ENCODE measurements at places on chromosomes 12 and 14.
A peak's percentile ranks its signal among the peaks of the same experiment; 100 is the strongest.

DNA sequence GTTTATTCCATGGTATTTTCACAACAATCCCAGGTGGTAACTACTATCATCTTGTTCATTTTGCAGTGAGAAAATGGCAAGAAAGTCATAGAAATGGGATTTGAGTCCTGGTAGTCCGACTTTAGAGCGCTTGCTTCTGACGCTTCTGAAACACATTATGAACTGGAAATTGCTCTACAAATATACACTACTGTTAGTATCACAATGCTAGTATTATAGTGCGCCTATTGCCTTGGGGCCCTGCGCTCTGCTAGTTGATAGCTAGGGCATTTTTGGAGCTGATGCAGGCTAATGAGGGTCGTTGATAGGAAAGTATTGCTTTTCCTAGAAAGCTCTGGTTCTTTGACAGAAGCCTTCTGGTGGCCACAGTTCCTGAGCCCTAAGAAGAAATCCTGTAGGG, 61.0 kb downstream of the ETV6 start:
- no peak for DNase-seq

GRCh38 chr12:92961949-92962348, 32.9 kb upstream of the EEA1 start:
- no peak for DNase-seq

DNA sequence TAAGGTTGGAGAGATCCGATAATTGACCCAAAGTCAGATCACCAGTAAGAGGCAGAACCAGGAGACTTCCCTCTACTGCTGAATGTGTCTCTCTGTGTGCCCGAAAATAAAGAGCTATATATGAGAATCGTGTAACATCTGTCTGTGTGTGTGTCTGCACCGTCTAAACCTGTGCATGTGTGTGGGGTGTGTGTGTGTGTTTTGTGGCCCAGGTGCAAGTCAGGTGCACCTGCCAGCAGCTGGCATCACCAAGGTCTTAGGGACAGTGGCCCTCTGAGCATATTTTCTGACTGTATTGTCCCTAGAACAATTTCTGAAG, 24.7 kb upstream of the KRT78 start:
- peak; percentile 37 for DNase-seq

- DNase-seq = no peak
Measured at GRCh38 chr12:65640489-65640901, 183.8 kb upstream of the HMGA2 start.

DNA sequence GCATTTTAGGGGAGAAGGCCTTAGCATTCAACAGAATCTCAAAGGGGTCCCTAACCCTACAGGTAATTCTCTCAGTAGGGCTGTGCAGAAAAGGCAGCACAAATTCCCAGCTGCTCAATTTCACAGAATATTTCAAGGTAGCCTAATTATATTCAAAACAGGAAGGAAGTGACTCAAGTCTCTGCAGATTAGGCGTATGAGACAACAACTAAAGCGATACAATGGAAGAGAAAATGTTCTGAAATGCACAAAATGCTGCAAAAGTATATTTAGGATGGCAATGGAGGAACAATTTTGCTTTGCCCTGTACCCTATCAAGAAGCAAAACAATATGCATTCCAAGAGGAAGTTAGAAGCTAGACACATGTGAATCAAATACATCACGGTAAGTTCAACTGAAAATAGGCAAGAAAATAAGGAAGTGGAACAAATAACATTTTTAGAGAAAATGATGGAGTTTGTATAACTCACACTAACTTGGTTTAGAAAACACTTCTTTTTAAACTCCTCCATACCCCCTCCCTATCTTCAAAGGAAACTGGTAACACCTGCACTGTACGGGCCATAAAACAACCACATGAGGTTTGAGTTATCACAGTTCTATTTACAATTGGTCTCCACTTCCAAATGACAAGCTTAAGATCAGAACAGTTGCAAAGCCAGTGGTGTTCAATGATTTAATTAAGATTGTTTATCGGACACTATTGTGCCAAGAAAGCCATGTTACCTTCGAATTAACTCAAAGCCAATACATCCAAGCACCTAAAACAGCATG, 1.6 kb downstream of the GIT2 start:
- DNase-seq = no peak

GRCh38 chr12:108346727-108347710, 7.9 kb upstream of the CMKLR1 start:
- no peak for DNase-seq

DNA sequence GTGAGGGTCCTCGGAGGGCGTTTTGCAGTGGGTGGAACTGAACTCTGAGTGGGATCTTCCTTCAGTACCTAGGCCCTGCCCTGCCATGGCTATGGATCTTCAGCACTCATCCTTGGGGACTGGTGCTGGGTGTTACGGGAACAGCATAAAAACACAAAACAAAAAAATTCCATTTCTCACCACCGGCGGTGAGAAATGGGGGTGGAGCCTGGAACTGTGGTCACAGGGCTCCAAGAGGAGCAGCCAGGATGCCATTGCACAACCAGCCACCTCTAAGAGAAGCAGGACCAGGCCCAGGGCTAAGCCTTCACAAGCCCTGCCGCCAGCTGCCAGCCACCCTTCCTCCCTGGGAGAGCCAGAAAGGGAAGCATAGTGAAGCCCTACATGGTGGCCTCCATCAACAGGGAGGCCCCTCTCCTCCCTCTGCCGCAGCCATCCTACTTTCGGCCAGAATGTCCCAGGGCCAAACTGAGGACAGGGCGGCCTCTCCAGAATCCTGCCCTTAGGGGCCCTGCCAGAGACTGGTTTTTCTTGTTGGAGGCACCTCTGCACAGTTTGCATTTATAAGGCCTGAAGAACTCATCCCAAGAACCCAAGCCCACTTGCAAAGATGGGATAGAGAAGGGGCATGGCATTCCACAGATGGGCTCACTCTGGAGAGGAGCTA, 76.5 kb downstream of the VCPKMT start:
- no peak for DNase-seq

DNA sequence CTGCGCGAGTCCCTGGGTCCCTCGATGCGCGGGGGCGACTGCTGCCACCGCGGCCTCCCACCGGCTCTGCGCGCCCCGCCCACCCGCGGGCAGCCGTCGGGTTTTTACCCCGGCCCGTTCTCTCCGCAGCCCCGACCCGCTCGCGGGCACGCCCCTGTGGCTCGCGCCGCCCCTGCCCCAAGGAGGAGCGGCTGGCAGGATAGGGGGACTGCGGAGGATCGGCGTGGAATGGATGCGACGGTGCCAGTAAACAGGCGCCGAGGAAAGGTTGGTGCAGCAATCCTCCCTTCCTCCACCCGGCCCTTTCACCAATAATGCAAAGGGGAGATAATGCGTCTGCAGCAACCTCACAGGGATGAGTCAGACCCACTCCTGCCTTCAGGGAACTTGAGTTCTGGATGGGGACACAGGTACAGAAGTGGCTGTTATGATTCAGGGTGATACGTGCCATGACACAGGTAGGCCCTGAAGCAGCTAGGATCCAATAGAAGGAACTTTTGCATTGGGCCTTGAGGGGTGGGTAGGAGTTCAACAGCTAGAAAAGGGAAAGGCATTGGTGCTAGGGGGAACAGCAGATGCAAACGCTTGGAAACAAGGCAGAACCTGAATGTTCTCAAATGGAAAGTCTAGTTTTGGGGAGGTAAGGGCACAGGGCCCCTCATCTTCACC, 554 bp upstream of the DEGS2 start:
- DNase-seq = no peak

Measured in NCI-H510A (cell line).